ENCODE measurements at places on chromosomes 13 and 19. TPM values are rescaled to one million over a fixed set of nuclear protein-coding genes. Genes with fewer than 3 reads are reported as not detected.

The ZNF439 gene
- total RNA-seq: 6.0 TPM

The TGFBR3L gene
- 1.1 TPM for total RNA-seq

The MEIOSIN gene
- not detected for total RNA-seq

The ACER1 gene
- 0.54 TPM for total RNA-seq

The IRGC gene
- total RNA-seq: not detected

The INTS6 gene
- total RNA-seq: 62.0 TPM

The IGFL2 gene
- total RNA-seq: not detected

The CC2D1A gene
- 35.0 TPM for total RNA-seq

The KIR2DL3 gene
- not detected for total RNA-seq

The VRK3 gene
- 99.4 TPM for total RNA-seq

The ELSPBP1 gene
- total RNA-seq: not detected

The TEX26 gene
- total RNA-seq: not detected

The CEACAM19 gene
- total RNA-seq: not detected

The GPATCH1 gene
- total RNA-seq: 9.6 TPM

The NKPD1 gene
- total RNA-seq: 0.72 TPM

The PGLYRP1 gene
- not detected for total RNA-seq

The GJB2 gene
- not detected for total RNA-seq

The ZNF264 gene
- 35.9 TPM for total RNA-seq

The OR7D2 gene
- not detected for total RNA-seq

The NXNL1 gene
- not detected for total RNA-seq

The NPAS1 gene
- 1.5 TPM for total RNA-seq

GRCh38 chr19:56110515-56111448, 10.3 kb downstream of the ZNF787 start:
- H3K36me3 ChIP-seq: peaks cover 2% of the 10 kb centered on the region
- H3K4me3 ChIP-seq: no peak overlapping the region
- H3K27ac ChIP-seq: peak overlapping the region; percentile 19
- no peak for DNase-seq

GRCh38 chr13:27341616-27342015, 71.0 kb downstream of the RASL11A start:
- no peaks in the 10 kb centered on the region for H3K27me3 ChIP-seq
- DNase-seq: no peak
- no peak overlapping the region for H3K4me3 ChIP-seq
- H3K36me3 ChIP-seq: no peaks in the 10 kb centered on the region
- H3K27ac ChIP-seq: no peak overlapping the region

GRCh38 chr19:3983542-3983914, 1.7 kb downstream of the EEF2 start:
- peaks cover 58% of the 10 kb centered on the region for H3K4me1 ChIP-seq
- peaks cover 55% of the 10 kb centered on the region for H3K36me3 ChIP-seq

- H3K4me1 ChIP-seq: no peaks in the 10 kb centered on the region
- no peak for DNase-seq
- no peak overlapping the region for H3K4me3 ChIP-seq
- H3K36me3 ChIP-seq: no peaks in the 10 kb centered on the region
- H3K27me3 ChIP-seq: peaks cover 34% of the 10 kb centered on the region
Observed at GRCh38 chr13:46106839-46107371, 2.1 kb upstream of the CPB2 start.

GRCh38 chr13:31330236-31330635, 130.5 kb downstream of the B3GLCT start:
- no peak for DNase-seq
- H3K4me1 ChIP-seq: no peaks in the 10 kb centered on the region
- no peaks in the 10 kb centered on the region for H3K36me3 ChIP-seq

DNA sequence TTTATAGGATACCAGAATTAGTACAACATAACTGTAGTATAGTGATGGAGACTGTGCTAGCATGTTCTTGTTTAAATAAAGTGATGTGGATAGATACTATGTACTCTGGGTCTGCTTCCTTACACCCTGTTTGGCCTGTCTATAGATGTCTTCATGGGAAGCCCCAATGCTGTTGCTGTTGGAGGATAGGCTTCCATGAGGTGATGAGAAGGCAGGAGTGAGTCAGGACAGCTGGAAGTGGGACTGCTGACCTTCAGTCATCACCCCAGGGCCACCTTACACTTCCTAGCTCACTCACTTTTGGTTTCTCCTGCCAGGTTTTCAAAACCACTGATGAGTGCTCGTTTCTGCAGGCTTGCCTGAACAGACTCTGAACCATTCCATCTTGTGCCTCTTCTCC, 4.2 kb downstream of the KCTD4 start:
- no peaks in the 10 kb centered on the region for H3K27me3 ChIP-seq
- no peaks in the 10 kb centered on the region for H3K4me1 ChIP-seq
- H3K4me3 ChIP-seq: no peak overlapping the region
- no peak for DNase-seq
- no peaks in the 10 kb centered on the region for H3K36me3 ChIP-seq

DNA sequence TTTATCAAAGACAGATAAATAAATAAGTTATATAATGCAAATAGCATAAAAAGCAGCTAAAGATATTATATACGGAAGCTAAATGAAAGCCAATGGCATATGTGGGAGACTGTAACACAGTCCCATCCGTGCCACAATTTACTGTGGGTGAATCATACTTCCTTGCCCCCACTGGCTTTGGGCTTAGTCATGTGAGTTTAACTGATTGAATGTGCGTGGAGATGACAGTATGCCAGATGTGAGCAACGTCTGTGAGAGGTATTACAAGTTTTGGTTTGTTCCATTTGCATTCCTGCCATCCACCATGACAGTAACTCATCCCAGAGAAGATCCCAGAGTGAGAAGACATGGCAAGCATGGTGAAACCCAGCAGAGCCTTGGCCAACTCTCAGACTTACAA, 340.0 kb downstream of the SUCLA2 start:
- no peaks in the 10 kb centered on the region for H3K4me1 ChIP-seq
- no peak for DNase-seq
- H3K4me3 ChIP-seq: no peak overlapping the region
- H3K36me3 ChIP-seq: no peaks in the 10 kb centered on the region
- peaks cover 3% of the 10 kb centered on the region for H3K27me3 ChIP-seq

- DNase-seq: no peak
- peak overlapping the region; percentile 8 for H3K27ac ChIP-seq
- no peaks in the 10 kb centered on the region for H3K27me3 ChIP-seq
- H3K4me1 ChIP-seq: peaks cover 40% of the 10 kb centered on the region
- H3K4me3 ChIP-seq: no peak overlapping the region
- H3K36me3 ChIP-seq: peaks cover 57% of the 10 kb centered on the region
Observed at GRCh38 chr13:48252176-48252575, 19.2 kb downstream of the ITM2B start.

DNA sequence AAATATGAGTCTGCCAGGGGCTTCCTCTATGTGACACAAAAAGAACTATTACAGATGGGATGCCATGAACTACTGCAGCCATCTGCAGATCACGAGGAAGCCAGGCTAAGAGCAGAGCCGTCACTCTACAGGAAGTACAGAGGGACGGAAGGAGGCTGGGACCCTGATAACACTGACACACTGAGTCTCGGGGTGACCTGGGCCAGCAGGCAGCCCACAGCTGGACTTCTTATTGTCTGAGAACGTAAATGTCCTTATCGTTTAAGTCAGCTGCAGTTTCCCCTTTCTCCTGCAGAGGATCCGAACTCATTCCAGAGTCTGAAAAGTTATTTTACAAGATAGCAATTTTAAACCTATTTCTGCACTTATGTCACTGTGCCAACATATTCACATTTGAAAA, 20.7 kb downstream of the PARP4 start:
- no peak for DNase-seq
- H3K27me3 ChIP-seq: no peaks in the 10 kb centered on the region
- H3K4me1 ChIP-seq: no peaks in the 10 kb centered on the region
- no peak overlapping the region for H3K4me3 ChIP-seq
- no peak overlapping the region for H3K27ac ChIP-seq

DNA sequence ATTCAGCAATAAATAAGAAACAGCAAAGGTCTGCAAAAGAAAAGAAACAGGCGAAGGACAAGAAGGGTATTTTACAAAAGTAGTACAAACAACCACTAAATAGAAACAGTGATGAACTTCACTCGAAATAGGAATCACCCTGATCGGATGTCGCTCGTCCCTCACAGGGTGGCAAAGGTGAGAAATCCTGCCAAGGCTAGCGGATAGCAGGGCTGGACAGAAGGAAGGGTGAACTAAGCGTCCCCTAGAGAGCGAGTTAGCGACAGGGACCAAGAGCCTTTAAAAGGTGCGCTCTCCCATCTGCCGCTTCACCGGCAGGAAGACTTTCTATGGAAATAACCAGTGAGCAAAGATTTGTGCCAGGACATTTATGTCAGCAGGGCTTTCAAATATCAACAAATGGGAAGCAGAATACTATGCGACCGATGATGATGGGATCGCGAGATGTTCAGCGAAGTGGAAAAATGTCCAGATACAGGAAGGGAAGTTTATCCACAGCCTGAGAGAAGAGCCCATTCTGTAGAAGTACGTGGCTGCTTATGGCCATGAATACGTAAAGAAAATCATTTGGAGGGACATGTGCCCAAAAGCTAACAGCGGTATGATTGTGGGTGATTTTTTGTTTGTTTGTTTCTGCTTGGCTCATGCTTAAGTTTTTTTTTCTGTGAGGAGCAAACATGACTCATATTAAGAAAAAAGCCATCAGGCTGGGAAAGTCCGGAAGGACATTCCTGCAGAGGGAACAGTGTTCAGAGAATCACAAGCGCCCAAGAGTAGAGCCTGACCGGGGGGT, 18.9 kb downstream of the ELAVL1 start:
- H3K27ac ChIP-seq: no peak overlapping the region
- no peak for DNase-seq
- no peaks in the 10 kb centered on the region for H3K27me3 ChIP-seq
- no peak overlapping the region for H3K4me3 ChIP-seq
- H3K36me3 ChIP-seq: peaks cover 86% of the 10 kb centered on the region

DNA sequence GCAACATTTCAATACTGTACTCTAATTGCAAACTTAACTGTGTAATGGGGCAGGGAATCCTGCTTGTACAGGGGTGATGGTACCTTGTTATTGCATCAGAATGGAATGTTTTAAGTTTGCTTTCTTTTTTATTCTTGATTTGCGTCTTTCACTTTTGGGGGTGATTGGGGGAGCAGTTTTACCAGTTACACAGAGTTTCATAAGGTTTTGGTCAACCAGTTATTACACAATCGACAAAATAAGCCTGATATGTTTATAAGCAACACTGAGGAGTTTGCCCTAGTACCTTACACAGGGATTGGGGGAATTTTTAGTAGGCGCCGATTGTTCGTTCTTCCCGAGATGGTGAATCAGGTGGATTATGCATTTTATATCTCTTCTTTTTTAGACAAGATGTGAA, 2.7 kb downstream of the KLF5 start:
- no peaks in the 10 kb centered on the region for H3K36me3 ChIP-seq
- H3K27ac ChIP-seq: no peak overlapping the region
- H3K4me1 ChIP-seq: peaks cover 14% of the 10 kb centered on the region
- H3K27me3 ChIP-seq: peaks cover 21% of the 10 kb centered on the region
- no peak overlapping the region for H3K4me3 ChIP-seq
- no peak for DNase-seq

DNA sequence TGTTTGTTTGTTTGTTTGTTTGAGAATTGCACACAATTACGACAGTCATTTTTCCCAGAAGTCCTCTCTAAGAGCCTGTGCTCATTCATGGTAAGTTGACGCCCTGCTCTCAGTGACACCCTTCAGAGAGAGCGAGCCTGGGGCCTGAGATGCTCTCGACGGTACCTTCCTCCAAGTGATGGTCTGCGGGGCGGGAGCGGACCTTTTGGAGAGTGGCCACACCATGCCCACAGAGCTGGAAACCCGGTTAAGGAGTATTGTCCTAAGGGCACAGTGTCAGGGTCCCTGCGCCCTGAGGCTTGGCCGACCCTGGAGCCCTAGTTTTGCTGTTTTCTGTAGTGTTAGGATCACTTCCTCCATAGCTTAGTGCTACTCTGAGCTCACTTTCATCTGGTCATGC, 3.6 kb downstream of the POP4 start:
- peaks cover 34% of the 10 kb centered on the region for H3K4me1 ChIP-seq
- no peaks in the 10 kb centered on the region for H3K27me3 ChIP-seq
- DNase-seq: no peak
- peaks cover 48% of the 10 kb centered on the region for H3K36me3 ChIP-seq

GRCh38 chr19:30068528-30069395, 126.7 kb downstream of the URI1 start:
- no peaks in the 10 kb centered on the region for H3K4me1 ChIP-seq
- H3K36me3 ChIP-seq: no peaks in the 10 kb centered on the region
- H3K27ac ChIP-seq: no peak overlapping the region
- no peak overlapping the region for H3K4me3 ChIP-seq
- no peak for DNase-seq
- H3K27me3 ChIP-seq: no peaks in the 10 kb centered on the region

DNA sequence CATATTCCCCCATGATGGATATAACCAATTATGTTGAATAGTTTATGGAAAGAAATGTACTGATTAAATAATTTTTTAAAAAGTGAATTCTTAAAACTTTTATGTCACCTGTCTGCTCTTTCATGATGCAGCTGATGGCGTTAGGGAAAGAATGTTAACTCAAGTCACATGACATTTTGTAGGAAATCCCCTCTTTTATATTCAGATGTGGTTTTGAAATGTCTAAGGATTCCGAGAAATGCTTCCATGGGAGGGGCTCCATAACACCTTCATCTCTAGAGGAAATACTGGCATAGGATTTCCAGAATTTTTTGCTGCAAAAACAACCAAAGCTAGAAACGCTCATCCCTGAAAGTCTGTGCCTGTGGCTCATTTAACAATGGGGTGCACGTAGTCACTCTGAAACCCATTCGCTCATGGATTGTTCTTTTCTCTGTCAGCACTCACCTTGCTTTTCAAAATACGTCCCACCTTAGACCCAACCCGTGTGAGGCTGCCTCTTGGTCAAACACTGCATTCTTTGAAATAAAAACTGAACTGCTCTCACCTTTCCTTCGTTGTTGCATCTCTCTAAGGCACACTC, 288.9 kb downstream of the SHISA2 start:
- H3K4me3 ChIP-seq: peak overlapping the region; percentile 15
- DNase-seq: no peak
- peaks cover 3% of the 10 kb centered on the region for H3K4me1 ChIP-seq
- peaks cover 2% of the 10 kb centered on the region for H3K27me3 ChIP-seq

DNA sequence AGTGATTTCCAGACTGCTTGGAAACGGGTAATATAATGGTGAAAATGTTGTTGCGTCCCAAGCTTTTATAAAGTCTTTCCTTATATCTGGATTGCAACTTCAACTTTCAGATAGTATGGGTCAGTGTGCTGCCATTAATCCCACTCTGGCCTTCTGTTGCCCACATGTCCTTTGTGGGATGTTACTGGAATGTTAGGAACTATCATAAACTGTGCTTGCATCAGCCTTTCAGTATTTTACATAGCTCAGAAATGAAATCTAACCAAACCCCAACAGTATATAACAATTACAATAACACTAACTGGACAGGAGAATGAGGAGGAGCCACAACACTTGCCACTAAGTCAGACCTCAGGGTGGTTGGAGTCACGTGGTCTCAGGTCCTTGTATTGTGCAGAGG, 78.9 kb downstream of the LNX2 start:
- H3K27ac ChIP-seq: no peak overlapping the region
- no peak for DNase-seq
- no peaks in the 10 kb centered on the region for H3K27me3 ChIP-seq
- no peak overlapping the region for H3K4me3 ChIP-seq

GRCh38 chr19:50332244-50333038, 3.3 kb upstream of the KCNC3 start:
- peaks cover 56% of the 10 kb centered on the region for H3K4me1 ChIP-seq
- H3K27ac ChIP-seq: peak overlapping the region; percentile 63
- DNase-seq: no peak
- H3K4me3 ChIP-seq: peak overlapping the region; percentile 47
- H3K27me3 ChIP-seq: no peaks in the 10 kb centered on the region

- no peak for DNase-seq
- no peak overlapping the region for H3K4me3 ChIP-seq
- H3K4me1 ChIP-seq: peaks cover 33% of the 10 kb centered on the region
- no peak overlapping the region for H3K27ac ChIP-seq
- no peaks in the 10 kb centered on the region for H3K27me3 ChIP-seq
- no peaks in the 10 kb centered on the region for H3K36me3 ChIP-seq
Observed at GRCh38 chr13:97259798-97260714, 37.9 kb downstream of the MBNL2 start.
